Activated CD4-positive, alpha-beta T cell treated with anti-CD3 and anti-CD28 coated beads, Interleukin-2, amount 50 U/mL, for 48 hours (primary cell): ENCODE measurements at places on chromosomes 6 and 20.

DNA sequence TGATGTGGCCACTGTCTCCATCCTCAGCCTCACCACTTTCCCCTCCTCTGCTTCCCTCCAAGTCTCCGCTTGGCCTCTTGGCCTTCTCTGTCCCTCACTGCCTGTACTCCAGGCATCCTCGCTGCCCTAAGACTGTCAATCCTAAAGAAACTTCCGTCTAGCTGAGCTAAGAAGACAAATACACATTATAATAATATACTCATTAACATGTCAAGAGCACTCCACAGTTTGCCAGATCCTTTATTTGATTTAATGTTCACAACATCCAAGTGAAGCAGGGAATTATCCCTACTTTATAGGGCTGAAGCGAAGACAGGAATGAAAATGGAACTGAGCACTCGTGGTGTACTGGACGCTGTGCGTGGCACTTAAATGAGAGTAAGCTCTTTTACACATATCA, 72.4 kb upstream of the SLC22A23 start:
- DNase-seq, result no peak

GRCh38 chr6:3039384-3039783, 28.9 kb upstream of the RIPK1 start:
- no peak for DNase-seq

DNA sequence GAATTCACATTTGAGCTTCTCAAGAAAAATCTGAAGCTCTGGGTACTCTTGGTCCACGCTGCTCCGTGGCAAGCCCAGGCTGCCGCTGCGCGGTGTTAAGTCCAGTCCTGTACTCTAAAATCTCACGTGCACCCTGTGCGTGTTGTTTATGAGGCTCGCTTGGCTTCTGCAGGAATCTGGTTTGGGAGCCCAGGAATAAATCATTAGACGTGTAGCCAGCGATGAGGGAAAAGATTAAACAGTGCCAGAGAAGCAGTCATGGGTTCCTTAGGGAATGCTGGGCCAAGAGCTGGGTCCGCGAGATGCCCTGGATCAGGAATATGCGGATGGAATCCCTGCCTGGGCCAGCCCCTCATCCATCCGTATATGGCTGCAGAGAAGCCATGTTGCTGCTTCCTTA, 87.3 kb downstream of the KCNB1 start:
- no peak for DNase-seq

- DNase-seq, result no peak
Observed at GRCh38 chr6:164133095-164133494, 718.6 kb downstream of the QKI start.

DNA sequence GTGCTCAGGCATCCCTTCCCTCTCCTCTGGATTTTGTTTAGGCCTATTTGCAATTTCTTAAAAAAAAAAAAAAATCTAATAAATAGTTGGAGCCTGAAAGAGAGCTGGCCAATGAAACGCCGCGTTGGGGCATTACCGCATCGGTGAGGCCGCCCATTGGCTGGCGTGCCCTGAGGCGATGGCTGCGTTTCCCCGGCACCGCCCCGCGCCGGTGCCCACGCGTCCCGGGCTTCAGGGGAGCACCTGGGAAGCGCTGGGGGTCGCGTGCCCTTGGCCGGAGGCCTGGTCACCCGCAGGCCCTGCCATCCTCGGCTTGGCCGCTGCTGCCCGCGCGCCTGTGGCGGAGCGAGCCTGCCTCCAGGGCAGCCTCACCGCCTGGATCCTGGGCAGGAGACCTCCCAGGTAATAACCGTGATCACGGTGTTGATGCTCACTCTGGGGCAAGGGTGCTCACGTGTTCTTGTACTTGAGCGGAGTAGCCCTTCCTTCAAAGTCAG, 155.4 kb downstream of the NRN1 start:
- DNase-seq, result peak; percentile 70

DNA sequence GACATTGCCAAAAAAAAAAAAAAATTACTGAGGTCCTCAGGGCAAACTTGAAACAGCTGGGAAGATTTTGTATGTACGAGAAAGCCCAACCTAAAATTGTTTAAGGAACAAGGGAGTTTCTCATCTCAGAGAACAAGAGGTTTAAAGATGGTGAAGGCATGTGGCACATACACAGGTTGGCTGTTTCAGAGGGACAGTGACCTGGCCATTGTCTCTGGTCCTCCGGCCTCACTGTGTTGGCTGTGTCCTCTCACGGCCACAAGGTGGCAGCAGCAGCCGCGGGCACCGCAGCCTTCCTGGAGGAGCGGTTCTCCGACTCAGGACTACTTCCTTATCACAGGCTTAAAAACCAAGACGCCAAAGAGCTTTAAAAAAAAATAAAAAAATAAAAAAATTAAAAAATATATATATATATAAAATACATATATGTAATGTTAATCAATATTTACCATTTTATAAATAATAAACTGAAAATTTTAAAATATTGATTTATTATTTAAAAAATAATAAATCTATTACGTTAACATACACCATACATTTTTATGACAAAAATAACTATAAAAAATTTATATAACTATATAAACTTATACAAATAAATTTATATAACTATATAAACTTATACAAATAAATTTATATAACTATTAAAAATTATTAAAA, 52.8 kb downstream of the GTF2H5 start:
- peak; percentile 80 for DNase-seq

DNA sequence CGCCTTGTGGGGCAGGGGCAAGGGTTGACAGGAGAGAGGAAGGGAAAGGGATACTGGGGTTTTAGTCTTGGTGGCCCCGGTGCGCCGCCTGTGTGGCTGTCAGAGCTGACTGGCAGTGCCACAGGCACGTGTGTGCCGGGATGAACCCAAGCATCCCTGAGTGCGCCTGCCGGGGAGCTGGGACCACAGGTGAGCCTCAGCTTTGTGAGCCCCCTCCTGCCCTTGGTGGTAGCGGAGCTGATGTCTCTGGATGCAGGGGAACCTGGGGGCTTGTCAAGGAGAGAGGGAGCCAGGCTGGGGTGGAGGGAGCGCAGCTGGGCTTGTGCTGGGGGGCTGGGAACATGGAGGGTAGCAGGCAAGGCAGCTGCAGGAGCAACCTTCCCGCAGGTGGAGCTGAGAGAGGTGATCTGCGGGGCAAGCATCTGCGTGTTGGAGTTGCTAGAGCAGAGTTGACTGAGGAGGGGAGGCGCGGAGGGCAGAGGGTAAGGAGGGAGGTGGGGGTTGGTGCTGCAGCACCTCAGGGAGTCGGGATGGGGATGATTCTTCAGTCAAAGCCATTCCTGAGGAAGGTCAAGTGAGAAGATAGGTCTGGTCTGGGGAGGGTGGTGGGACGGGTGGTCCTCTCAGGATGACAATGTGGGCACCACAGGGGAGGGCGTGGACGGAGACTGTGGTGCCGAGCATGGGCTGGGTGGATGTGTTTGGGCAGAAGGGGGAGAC, 28.1 kb downstream of the PYGB start:
- no peak for DNase-seq

GRCh38 chr20:25053255-25054031, 4.5 kb downstream of the ACSS1 start:
- no peak for DNase-seq

DNA sequence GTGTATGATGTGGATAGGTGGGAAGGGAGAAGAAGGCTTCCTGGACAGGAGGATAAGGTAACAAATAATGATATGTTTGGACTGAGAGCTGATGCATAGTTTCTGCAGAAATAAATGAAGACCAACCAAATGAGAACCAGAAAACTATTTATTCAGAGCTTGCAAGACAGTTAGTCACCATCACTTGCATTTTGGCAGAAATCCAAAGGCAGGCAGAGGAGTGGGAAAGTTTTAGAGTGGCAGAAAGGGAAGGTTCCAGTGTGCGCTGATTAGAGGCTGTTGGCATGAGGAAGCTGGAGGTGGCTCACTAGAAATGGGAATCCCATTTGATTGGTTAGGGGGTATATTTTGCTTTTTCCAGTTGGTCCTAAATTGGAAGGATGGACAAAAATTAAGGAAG, 13.0 kb upstream of the F13A1 start:
- DNase-seq, result no peak

DNA sequence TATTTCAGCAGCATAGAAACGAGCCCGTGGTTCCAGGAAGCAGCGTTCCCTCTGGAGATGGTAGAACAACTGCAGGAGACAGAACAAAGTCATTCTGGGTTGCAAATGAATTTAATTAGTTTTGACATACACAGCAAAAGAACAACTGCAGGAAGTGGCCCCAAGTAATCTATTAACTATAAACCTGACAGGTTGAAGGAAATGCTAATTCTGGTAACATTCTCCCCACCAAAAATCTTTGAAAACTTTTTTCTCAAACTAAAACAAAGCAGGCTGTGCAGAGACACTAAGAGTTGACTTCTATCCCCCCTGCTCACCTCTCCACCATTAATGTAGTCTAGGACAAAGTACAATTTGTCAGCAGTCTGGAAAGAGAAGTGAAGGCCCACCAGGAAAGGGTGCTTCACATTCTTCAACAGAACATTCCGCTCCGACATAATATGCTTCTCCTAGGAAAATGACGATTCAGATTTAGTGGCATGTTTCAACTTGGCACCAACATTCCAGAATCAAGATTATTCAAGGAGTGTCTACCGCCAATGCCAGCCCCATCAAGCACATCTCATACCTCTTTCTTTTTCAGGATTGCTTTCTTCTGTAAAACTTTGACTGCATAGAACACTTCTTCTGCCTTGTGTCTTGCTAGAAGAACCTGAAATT, 120.4 kb upstream of the SLC2A12 start:
- DNase-seq, result no peak

GRCh38 chr6:33875141-33875581, 71.4 kb upstream of the MLN start:
- no peak for DNase-seq

- DNase-seq, result no peak
Observed at GRCh38 chr6:10719964-10720264, 3.0 kb upstream of the TMEM14C start.

GRCh38 chr6:167736486-167737204, 90.1 kb upstream of the AFDN start:
- no peak for DNase-seq

GRCh38 chr6:129872586-129872985, 11.5 kb upstream of the TMEM244 start:
- no peak for DNase-seq

GRCh38 chr6:135193221-135193620, 12.1 kb downstream of the MYB start:
- DNase-seq, result no peak

GRCh38 chr6:157380458-157380778, 572 bp upstream of the ZDHHC14 start:
- no peak for DNase-seq

- no peak for DNase-seq
Observed at GRCh38 chr6:118649918-118650581, 1.3 kb downstream of the CEP85L start.

- DNase-seq, result no peak
Observed at GRCh38 chr6:138455746-138456400, 43.4 kb downstream of the NHSL1 start.

DNA sequence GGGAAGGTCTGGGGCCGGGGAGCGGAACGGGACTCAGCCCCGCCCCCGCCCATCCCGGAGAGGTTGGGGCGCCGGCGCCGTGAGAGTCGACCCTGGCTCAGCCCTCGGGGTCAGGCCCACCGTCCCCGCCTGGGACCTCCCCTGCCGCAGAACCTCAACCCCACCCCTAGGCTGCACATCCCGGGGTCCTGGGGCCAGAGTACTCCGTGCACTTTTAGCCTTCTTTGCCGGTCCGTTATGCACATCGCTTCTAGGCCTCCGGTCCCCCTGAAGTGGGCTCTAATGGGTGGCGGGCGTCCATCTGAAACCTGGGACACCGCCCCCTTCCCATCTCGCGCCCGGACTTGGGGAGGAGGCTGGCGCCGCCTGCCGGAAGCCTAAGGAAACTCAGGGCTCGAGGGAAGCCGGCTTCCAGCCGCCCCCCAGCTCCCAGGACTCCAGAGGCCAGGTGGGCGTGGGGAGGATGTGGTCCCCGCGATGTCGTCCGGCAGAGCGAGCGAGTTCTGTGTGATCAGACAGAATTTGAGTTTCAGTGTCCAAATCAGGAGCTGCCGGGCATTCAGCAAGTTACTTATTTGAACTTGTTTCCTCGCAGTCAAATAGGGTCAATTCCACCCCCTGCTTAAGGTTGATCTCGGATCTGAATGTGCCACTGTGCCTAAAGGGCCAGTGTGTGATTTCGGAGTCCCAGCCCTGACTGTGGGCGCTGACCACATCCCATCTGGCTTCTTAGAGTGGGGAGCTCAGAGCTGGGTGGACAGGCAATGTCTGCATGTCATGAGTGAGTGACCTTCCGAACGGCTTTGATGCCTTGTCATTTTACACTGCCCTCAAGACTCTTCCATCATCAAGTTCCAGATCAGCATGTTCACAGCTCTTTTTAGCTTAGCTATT, 47.6 kb downstream of the CPXM1 start:
- peak; percentile 63 for DNase-seq

DNA sequence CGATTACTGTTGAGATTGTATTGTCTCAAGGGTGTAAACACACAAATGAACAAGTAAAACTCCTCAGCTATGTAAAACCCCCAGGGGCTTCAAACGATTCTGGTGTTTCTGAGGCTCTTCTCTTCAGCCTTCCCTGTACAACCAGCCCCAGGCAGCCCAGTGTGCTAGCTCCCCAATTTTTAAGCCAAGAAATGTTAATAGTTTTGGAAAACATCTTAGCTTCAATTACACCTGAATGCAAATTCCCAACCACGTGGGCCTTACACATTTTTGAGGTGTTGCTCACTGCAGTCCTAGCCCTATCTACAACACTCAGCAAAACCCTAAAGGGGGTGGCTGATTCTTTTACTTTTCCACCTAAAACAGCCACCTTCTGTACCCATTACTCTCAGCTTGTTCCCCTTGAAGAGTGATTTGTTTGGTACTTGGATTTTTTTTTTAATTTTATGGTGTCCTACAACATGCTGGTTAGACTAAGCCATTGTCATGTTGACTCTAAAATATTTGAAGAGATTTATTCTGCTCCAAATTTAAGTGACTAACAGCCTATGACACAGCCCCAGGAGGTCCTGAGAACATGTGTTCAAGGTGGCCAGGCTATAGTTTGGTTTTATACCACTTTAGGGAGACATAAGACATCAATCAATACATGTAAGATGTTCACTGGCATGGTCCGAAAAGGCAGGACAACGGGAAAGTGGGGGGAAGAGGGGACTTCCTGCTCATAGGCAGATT, 48.7 kb downstream of the ADAT2 start:
- no peak for DNase-seq

GRCh38 chr6:35496841-35497570, at the start of gene TEAD3:
Gene TEAD3, minus strand, starts transcription at chr6:35497079.
- peak; percentile 41 for DNase-seq

GRCh38 chr6:2871953-2872352, 30.3 kb upstream of the SERPINB1 start:
- DNase-seq, result no peak

GRCh38 chr6:12101048-12101447, 88.9 kb downstream of the HIVEP1 start:
- DNase-seq, result no peak

DNA sequence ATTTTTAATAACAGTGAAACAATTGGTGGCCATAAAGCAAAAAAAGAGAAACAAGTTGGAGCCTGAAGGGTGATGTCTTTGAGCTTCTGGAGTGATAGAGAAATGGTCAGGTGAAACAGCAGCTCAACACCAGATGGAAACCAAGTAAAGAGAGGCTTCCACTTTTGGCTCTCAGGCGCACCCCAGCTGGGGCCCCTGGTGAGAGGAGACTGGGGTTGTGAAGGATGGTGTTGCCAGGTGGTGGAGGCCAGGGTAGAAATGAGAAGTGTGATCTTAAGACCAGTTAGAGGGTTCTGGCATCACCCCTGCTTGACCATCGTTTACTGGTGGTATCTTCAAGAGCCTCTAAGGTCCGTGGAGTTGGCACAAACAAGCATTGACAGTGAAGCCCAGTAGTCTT, 126.0 kb upstream of the AKIRIN2 start:
- DNase-seq, result no peak
